Stimulated activated CD4-positive, alpha-beta T cell treated with anti-CD3 and anti-CD28 coated beads, Interleukin-1b, Interleukin-23, amount 100 ng/mL, for 1 hour (primary cell): ENCODE measurements at places on chromosomes 2 and 18.

DNA sequence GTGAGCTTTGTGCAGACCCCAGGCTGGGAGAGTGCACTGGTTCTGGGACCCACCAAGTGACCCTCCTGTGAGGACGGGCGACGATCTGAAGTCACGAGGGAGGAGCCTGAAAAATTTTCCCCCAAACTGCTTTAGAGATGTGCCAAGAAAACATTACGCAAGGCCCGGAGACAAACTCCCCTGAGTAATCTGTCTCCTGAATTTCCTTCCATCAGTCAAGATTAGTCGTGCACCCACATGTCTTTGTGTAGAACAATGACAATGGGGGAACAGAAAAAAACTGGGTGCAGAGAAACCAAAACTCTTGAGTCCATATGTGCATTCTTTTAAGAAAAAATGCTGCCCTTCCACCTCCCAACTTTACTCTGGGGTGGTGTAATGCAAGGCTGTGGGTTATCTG is 12.6 kb upstream of the NCK2 start:
- DNase-seq, result no peak

DNA sequence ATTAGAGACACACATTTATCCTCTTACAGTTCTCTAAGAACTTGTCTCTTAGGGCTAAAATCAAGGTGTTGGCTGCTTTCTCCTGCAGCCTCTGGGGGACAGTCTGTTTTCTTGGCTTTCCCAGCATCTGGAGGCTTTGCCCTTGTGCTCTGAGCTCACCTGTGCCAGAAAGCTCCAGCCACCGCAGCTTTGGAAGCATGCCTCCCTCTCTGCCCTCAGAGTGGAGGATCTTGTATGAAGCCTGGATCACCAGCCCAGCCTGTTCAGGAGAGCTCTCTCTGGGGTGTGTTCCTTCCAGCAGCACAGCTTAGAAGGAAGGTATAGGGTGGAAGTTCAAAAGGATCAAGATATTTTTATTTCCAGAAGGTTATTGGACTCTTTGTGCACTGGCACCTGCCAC is 53.1 kb upstream of the TPO start:
- DNase-seq, result no peak

DNA sequence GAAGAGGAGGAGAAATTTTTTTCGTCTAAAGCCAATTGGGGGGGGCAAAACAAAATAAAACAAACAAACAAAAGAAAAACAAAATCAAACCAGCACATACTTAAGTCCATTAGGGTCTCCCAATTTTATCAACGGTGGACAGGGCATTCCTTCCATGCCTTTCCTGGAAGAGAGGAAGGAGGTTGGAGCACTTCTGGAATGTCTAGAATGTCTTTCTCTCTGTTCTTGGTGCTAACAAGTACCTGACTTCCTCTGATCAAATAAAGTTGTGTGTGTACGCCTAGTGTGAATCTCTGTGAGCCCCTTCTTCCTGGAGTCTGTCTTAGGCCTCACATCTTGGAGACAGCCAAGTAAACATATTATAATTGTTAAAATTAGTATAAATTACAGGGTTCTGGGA is 399.0 kb upstream of the LRRTM1 start:
- DNase-seq, result no peak

- DNase-seq, result no peak
Observed at GRCh38 chr2:26630669-26631360, 10.4 kb downstream of the CIB4 start.

DNA sequence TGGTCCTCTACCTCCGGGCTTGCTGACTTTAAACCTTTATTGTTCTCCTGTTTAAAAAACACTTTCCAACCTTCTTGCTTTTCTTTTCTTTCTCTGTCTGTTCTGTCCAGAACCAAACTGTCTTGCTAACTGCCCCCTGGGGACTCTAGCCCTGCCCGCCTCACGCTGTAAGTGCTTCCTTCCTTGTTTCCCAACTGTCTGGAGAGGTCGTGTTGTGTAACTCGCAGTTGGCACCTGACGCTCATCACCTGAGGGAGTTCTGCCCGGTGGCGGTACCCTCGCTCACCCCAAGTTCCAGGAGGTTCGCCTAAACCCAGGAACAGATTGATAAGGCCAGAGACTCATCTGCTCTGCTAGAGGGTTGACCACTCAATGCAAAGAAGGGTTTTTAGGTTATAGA is 123.4 kb downstream of the MTCL1 start:
- DNase-seq, result no peak

DNA sequence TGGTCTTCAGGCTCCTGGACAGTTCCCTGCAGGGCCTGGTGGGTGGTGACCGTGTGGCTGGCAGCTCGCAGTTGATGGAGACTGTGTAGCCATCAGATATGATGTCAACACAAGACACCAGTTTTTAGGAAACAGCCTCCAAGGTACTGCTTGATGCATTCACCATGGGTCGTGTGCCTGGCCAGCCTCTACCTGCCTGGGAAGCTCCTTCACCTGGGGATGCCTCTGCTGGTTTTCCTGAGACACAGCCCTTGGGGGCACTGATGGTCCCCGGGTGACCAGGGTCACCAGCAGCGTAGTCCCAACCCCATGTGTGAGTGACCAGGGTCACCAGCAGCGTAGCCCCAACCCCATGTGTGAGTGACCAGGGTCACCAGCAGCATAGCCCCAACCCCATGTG is 33.6 kb upstream of the KCNG2 start:
- no peak for DNase-seq

DNA sequence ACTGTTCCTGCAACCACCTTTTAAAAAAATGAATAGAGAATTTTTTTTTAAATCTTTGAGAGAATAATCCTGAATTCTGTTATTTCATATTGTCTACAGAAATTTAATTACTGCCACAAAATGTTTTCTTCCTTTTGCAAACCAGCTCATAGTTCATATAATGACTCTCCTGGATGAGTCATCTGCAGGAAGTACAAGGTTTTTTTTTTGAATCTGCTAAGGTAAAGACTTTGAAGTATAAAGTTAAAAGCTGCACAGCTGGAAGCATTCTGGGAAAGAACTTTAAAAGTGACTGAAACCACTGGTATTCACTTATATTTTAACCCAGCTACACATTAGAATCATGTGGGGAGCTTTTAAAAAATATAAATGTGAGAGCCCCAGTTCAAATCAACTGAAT is 25.4 kb downstream of the SESTD1 start:
- DNase-seq, result no peak

DNA sequence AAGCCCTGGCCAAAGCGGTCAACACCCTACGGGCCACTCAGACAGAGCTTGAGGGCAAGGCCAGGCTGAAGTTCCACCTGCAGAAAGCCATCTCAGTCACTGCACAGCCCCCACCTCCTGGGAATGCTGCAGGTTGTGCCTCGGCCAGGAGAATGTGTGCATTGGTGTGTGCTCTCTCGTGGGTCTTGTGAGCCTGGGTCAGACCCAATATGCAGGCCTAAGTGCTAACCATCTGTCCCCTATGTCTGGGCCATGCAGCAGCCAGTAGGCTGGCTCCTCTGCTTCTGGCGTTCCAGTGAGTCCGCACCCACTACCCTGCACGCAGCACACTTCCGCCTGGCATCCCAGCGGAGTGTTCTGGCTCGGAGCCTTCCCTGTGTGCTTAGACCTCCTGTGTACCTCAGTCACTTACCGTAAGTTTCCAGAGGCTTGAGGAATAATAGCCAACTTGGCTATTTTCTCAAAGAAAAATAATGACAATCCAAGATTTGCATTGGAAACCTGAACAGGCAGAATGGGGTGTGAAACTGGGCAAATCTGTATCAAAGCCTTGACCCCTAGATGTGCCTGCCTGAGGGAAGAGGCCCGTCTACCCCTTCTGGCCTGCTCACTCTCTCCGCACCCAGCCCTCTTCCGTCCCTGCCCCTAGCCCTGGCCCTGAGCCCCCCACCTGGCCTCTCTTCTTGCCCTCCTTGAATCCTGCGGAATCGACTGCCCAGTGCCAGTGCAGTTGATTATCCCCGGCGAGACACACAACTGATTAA is 7.2 kb downstream of the SIX3 start:
- no peak for DNase-seq

DNA sequence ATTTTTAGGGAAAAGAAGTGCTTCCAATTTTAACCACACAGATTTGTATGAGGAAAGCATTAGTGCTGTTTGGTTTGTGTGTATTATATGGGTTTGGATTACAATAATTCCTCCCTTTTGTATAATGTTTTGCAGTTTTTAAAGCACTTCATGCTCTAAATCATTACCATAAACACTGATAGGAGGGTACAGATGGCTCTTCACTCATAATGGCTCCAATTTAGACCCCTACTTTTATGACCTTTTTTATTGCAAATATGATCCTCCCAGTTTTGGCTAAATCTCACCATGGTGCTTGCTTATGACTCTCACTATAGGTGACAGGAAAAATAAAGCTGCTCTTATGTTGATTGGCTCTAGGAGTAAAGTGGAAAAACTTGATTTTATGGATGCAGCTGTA is 23.8 kb upstream of the TMEM17 start:
- DNase-seq, result no peak

DNA sequence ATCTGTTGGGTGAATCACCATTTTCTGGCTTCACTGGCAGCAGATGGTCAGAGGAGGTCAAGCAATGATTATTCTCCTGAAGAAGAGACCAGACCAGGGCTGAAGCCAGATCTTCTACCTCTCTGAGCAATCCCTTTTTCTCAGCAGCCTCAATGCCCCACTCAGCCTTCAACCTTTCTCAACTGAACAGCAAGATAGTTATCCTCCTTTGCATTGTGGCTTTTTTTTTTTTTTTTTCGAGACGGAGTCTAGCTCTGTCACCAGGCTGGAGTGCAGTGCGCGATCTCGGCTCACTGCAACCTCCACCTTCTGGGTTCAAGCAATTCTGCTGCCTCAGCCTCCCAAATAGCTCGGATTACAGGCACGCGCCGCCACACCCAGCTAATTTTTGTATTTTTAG is 50.5 kb downstream of the ZFP36L2 start:
- no peak for DNase-seq

GRCh38 chr2:80117401-80117800 is 187.2 kb downstream of the LRRTM1 start:
- no peak for DNase-seq

- no peak for DNase-seq
Observed at GRCh38 chr2:240202586-240202985, 62.1 kb upstream of the OTOS start.

DNA sequence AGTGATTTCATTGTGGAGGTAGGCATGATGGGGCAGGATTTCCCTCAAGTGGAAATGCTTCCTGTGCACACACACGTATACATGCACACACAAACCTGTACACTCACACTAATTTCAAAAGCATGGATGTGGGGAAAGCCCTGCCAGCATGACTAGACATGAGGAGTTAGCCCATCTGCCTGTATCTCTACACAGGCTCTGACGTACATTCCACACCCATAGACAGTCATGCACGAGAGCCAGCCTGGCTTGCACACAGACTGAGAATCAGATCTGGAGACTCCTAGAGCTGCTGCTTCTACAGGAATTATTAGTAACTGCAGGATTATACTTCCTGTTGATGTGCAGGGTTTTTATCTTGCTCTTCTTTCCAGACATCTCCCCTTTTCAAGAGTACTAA is 27.3 kb upstream of the NFU1 start:
- DNase-seq, result no peak

GRCh38 chr2:26649322-26649721 is 8.2 kb upstream of the CIB4 start:
- no peak for DNase-seq

- no peak for DNase-seq
Observed at GRCh38 chr2:208182835-208183234, 7.0 kb downstream of the C2orf80 start.

DNA sequence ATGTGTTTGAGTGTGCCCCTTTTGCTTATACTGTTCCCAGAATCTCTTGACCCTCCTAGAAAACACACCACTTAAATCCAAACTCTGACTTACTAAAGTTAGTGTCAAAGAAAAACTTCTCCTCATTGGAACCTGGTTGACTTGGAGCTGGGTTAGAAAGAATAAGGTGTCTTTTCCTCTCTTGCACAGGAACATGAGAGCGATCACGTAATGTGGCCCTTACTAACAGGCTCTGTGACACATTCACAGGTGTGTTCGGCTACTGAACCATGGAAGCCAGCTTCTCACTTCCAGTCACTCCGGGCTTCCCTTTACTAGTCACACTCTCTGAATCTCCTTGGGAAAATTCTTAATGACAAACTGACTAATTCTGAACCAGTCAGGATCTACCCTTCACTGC is 5.4 kb upstream of the POU3F3 start:
- DNase-seq, result no peak

- no peak for DNase-seq
Observed at GRCh38 chr2:24365051-24365450, 4.7 kb upstream of the ITSN2 start.

GRCh38 chr2:182542501-182543258 is 115.8 kb upstream of the PDE1A start:
- DNase-seq, result no peak

DNA sequence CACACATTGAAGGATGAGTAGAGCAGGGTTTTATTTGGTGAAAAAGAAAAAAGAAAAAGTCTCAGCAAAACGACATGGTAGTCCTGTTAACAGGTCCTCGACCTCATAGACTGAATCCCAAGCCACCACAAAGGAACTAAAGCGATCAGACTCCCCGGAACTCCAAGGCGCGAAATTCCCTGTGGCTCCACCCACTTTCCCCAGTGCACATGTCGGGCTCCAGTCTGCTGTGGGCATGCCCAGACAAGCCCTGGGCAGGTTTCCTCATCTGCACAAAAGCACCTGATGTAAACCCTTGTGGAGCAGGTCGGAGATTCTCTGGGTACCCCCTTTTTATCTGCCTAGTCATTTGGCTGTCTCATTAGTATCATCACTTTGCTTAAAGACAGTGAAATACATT is 170.7 kb upstream of the FSIP2 start:
- DNase-seq, result no peak

DNA sequence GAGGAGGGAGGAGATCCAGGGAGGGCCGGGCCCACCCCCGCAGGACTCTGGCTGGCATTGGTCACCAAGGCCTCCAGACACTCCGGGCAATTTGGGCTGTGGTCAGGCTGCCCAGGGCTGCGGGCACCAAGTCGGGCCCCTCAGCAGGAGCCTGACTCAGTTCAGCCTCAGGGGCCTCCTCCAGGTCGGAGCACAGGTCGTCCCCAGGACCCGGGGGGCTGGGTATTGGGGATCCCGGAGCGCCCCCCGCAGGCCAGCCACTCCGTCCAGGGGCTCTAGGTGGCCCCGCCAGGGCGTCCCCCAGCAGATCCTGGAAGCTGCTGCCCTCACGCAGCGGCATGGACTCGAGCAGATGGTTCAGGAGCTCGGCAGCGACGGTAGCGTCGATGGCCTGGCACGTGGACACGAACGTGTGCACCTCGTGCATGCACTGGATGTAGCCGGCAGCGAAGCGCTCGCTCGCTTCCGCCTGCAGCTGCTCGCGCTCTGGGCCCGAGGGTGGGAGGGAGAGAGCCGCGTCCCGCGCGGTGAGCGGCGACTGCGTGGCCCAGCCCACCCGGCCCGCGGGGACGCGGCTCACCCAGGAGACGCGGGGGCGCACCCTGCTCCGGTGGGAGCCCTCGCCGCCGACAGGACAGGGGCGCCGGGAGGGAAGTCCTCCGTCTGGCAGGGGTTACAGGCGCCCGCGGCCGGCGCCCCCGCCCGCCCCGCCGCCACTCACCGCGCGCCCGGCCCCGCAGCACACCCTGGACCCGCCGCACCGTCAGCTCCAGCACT is 884 bp downstream of the HES6 start:
- DNase-seq, result no peak

- DNase-seq, result no peak
Observed at GRCh38 chr2:104849101-104849500, 4.8 kb upstream of the POU3F3 start.

GRCh38 chr2:67389788-67390187 is 7.3 kb upstream of the ETAA1 start:
- no peak for DNase-seq
